Stimulated activated CD8-positive, alpha-beta memory T cell treated with anti-CD3 and anti-CD28 coated beads, Interleukin-15, amount 100 ng/mL, for 48 hours (primary cell): ENCODE measurements at places on chromosomes 1 and 21.
A peak's percentile ranks its signal among the peaks of the same experiment; 100 is the strongest.

DNA sequence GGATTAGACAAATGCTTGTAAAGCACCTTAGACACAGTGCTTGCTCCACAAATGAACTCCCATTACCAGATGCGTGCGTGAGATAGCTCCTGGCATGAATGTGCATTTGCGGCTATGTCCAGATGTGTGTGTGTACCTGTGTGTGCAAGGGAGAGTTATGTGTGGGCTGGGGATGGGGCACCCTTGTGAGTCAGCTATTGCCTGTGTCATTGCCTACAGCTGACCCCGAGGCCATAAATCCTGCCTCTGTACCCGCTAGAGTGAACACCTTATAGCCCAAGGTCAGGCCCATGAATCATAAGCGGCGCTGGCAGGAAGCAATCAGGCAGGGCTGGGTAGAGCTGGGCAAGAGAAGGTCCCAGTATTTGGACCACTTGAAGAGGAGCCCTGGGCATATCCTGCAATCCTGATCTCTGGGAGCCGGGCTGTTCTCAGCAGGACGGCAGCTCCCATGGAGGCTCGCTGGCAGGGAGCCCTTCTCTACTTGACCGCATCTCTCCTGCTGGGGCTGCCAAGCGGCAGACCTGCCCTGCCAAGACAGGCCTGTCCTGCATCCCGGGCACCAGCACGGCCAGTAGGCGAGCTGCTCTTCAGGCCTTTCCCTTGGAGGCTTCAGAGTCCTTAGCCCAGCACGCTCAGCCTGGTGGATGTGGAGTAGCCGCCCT lies 86.4 kb downstream of the TMEM53 start:
- no peak for DNase-seq

DNA sequence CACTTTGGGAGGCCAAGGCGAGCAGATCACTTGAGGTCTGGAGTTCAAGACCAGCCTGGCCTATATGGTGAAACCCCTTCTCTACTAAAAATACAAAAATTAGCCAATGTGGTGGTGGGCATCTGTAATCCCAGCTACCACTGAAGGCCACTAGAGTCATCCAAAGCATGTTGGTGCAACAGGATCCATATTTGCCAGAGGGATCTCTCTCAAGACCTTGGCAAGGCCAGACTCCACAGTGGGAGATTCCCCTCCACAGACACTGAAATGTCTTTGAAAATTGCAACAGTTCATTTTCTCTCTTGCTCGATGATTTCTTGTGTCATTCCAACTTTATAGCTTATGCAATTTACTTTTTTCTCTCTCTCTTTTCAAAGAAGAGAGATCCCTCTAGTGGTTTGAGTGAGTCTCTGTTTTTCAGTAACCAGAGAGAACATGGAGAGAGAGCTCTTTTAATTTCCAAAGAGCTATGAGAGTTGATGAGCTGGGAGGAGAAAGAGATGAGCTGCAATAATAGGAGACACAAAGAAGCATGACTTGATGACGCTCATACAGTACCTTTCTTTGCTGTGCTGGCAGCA lies 176.8 kb upstream of the USP25 start:
- no peak for DNase-seq

DNA sequence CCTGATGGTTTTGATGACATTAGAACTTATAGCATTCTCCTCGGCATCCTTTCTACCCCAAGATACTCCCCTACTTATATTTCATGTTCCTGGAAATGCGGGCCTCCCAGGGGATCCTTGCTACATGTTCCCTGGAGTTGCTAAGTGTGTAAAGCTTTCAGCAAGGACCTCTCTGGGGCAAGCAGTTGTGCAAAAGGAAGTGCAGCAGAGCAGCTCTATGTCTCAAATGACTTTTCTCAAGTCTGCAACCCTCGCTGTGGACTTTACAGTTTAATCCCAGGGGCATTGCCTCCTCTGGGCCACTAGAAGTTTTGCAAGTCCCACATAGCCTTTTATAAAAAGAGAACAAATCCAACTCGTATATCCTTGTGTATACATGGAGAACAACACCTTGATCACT lies 20.8 kb upstream of the MNDA start:
- DNase-seq, result no peak

DNA sequence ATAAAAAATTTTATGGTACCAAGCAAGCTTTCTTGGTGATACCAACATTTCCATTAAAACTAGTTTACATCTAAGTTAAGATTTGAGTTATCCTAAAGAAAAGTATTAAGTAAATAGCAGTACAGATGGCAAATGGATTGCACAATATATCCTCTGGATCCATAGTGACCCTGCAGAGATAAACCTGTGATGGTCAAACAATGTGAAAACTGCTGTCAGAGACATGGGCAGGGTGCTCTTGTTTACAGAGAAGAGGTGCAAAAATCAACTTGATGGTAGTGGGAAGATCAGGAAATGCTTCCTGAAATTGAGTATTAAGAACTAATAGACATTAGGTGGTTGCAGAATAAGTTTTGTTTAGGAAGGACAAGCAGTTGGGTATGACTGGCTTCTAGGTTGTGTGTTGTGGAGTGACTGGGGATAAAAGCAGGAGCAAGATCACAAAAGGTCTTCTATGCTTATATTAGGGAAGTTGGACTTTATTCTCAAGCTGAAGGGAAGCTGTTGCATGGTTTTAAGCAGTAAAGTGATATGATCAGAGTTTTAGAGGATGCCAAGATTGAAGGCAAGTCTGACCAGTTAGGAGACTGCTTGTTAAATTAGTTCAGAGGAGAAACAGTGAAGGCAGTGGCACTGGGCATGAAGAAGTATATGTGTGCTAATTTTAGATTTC lies 9.9 kb downstream of the TTC3 start:
- DNase-seq, result no peak

- DNase-seq, result no peak
Measured at GRCh38 chr1:41632781-41633575, 148.5 kb upstream of the EDN2 start.

DNA sequence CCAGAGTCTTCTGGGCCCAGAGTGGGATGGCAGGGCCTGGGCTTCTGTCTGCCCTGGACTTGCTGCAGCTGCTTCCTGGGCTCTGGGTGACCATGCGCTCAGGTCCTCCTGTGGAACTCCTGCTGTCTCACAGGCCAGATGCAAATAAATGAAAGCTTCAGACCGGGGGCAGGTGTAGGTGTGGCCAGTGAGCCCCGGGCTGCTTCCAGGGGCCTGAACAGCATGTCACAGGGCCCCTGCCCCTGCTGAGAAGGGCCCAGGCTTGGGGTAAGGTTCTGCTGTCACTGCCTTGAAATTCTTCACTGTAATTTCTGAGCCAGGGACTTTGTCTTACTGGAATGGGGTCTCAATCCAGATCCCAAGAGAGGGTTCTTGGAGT lies 2.5 kb upstream of the PKNOX1 start:
- DNase-seq, result no peak

- DNase-seq, result no peak
Measured at GRCh38 chr1:222665964-222666363, 46.3 kb downstream of the AIDA start.

- peak; percentile 6 for DNase-seq
Measured at GRCh38 chr1:63557365-63557987, 34.2 kb downstream of the EFCAB7 start.

DNA sequence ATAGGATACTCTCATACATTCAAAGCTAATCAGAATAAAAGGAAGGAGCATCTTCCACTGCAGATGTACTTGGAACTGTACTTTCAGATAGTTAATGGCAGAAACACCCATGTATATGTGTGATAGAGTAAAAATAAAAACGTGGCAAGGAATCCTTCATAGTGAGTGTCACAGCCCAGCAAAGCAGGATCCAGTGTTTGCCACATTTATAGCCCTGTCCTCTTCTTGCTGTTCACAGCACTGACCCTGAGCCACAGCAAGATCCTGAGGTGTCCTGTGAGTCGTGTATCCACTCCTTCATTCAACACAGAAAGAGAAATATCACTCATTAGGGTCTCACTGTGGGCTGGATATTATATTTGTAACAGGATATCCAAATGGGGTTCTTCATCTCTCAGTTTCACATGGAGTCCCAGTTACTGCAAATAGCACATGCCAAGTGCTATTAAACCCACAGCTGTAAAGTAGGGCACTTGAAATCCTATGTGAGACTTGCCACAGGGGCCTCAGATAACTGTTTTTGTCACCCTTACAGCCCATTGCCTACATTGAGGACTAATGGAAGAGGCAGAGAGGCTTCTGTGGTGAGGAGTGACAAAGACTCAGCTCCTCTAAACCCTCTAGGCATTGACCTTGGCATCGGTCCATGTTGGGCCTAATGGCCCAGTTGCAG lies 41.3 kb downstream of the CYP2J2 start:
- DNase-seq, result no peak
